ENCODE measurements at places on chromosomes 5 and 9. TPM values are rescaled to one million over a fixed set of nuclear protein-coding genes. Genes with fewer than 3 reads are reported as not detected.

HARS1 gene
- 91.7 TPM for total RNA-seq

GRXCR2 gene
- total RNA-seq = not detected

GHR gene
- total RNA-seq = not detected

CCDC107 gene
- 15.0 TPM for total RNA-seq

RAB3C gene
- total RNA-seq = not detected

MED7 gene
- total RNA-seq = 17.2 TPM

GRCh38 chr5:2298781-2299180, 416.1 kb upstream of the IRX4 start:
- no peak overlapping the region for H3K27ac ChIP-seq
- H3K4me1 ChIP-seq = no peaks in the 10 kb centered on the region
- no peak for DNase-seq
- no peaks in the 10 kb centered on the region for H3K36me3 ChIP-seq
- H3K27me3 ChIP-seq = no peaks in the 10 kb centered on the region
- H3K4me3 ChIP-seq = no peak overlapping the region

DNA sequence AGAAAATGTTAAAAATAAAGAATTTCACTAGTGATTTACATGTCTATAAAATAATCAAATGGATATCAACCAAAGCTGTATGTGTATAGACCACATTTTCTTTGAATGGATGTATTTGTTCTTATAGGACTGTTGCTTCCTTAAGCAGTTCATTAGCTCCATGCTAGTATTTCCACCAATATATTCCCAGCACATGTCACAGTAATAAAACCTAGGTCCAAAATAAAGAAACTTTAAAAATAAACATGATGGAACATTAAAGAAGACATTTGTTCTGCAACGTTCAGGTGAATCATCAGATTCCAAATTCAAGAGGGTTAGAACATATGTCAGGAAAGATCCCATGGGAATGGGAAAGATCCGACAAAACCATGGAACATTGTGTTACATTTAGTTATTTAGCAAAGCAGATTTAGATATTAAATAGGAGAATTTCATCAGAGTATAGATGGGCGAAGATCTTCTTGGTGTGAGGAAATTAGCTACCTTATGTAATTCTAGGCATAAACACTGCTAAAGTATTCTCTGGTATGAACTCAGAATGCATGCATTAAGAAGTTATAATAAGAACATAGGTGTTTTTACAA, 490.7 kb downstream of the CDH18 start:
- H3K36me3 ChIP-seq = no peaks in the 10 kb centered on the region
- no peak overlapping the region for H3K27ac ChIP-seq
- DNase-seq = no peak
- no peaks in the 10 kb centered on the region for H3K4me1 ChIP-seq

DNA sequence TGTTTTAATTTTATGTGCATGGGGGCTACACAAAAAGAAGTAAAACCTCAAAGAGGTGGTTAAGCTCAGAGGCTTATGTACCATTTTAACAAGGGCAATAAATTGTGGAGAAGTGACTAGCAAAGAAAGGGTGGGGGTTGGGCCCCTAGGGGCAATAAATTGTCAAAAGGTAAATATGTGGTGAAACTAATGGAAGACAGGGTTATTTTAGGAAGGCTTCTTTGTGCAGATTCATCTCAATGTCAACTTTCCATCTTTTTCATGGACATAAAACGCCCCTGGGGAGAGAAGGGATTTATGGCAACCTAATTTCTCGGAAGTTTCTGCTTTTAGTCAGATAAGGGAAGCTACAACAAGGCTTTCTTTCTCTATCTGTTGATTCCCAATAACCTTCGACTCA, 42.5 kb upstream of the GOLM1 start:
- H3K4me1 ChIP-seq = no peaks in the 10 kb centered on the region
- H3K36me3 ChIP-seq = no peaks in the 10 kb centered on the region
- no peak overlapping the region for H3K27ac ChIP-seq
- no peak for DNase-seq

DNA sequence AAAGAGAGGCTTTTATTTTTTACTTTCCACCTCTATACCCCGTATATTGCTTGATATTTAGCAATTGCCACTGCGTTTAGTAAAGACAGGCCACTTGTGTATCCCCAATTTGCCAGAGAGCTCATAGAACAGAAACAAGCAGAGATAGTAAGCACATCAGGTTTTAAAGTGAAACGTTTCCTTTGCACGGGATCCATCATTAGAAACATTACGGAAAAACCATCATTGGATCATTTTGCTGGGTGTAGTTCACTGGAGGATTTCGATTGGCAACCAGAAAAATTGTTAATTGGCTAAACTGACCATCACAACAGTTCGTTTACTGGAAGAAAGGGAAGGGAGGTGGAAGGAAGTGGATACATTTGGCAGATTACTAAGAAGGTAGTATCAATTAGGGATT, 149.4 kb upstream of the STK32A start:
- H3K4me3 ChIP-seq = no peak overlapping the region
- no peak overlapping the region for H3K27ac ChIP-seq
- no peak for DNase-seq
- no peaks in the 10 kb centered on the region for H3K36me3 ChIP-seq

GRCh38 chr9:22124263-22125011, 115.3 kb upstream of the CDKN2B start:
- no peak overlapping the region for H3K4me3 ChIP-seq
- H3K27me3 ChIP-seq = peaks cover 20% of the 10 kb centered on the region
- H3K4me1 ChIP-seq = no peaks in the 10 kb centered on the region
- H3K36me3 ChIP-seq = no peaks in the 10 kb centered on the region
- DNase-seq = no peak

DNA sequence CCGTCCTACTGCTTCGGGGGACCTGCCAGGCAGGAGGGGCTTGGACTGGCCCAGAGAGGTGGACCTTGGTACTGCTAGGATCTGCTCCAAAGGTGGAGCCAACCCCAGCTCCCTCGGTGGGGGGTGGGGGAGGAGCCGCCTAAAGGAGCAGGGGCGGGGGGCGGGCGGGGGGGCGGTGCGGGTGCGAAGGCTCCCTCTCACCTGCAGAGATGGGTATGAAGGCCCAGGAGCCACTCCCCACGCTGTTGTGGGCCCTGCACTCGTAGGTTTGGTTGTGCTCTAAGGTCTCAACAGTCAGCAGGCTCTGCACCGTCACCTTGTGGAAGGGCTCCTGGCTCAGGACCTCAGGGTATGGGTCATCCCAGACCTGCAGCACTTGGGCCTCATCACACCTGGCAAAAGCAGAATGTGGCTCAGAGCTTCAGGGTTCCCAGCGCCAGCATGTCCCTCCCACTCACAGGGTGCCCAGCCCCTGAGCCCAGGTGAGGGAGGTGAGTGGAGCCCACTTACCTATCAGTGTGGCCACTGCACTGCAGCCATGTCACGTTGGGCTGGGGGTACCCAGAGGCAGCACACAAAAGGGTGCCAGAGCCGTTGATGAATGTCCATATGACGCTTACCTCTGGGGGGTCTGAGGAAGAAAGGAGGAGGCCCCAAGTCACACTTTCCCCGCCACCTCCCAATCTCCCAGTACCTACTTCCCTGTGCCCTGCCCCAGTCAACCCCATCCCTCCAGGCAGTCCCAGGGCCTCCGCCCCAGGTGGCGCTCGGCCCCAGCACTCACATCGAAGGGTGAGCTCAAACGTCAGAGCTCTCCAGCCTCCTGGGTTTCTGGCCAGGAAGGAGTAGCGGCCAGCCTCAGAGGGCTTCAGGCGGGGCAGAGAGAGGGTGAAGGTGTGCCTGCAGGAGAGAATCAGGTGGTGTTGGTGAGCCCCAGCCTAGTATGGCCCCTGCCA, 16.4 kb downstream of the CSF1R start:
- no peak for DNase-seq
- no peak overlapping the region for H3K27ac ChIP-seq
- no peaks in the 10 kb centered on the region for H3K36me3 ChIP-seq

DNA sequence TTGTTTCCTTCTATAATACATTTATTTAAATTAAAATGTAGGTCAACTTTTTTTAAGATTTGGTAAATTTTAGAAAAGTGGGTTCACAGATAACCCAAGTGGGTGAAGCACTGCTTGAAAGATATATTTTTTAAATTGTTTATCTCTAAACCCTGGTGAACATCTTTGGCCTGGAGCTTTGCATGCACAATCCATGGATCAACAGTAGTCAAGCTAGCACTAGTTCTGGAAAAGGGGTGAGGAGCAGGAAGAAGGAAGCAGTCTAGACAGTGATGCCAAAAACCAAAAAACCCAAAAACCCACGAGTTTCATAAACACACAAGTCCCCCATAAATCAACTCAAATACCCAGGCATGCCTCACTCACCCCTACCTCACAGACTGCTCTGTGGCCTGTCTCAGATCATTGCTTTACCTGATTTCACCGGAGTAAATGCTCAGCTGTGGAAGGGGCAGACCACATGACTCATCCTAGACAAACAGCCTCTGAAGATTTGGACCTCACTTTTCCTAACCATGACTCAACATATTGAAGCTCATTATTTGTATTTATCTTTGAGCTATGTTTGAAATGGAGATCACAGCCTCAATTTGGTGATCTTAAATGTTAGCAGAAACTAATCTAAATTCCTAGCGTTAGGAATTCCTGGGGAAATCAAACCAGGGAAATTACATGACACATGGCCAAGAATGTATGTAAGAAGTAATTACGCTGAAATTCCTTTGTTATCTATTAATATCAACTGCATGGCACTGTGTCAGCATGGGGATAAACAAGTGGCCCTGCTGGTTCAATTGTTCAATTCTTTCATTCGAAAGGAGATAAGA, 149.6 kb downstream of the ZNF608 start:
- no peaks in the 10 kb centered on the region for H3K36me3 ChIP-seq
- peaks cover 4% of the 10 kb centered on the region for H3K27me3 ChIP-seq
- H3K4me1 ChIP-seq = no peaks in the 10 kb centered on the region

DNA sequence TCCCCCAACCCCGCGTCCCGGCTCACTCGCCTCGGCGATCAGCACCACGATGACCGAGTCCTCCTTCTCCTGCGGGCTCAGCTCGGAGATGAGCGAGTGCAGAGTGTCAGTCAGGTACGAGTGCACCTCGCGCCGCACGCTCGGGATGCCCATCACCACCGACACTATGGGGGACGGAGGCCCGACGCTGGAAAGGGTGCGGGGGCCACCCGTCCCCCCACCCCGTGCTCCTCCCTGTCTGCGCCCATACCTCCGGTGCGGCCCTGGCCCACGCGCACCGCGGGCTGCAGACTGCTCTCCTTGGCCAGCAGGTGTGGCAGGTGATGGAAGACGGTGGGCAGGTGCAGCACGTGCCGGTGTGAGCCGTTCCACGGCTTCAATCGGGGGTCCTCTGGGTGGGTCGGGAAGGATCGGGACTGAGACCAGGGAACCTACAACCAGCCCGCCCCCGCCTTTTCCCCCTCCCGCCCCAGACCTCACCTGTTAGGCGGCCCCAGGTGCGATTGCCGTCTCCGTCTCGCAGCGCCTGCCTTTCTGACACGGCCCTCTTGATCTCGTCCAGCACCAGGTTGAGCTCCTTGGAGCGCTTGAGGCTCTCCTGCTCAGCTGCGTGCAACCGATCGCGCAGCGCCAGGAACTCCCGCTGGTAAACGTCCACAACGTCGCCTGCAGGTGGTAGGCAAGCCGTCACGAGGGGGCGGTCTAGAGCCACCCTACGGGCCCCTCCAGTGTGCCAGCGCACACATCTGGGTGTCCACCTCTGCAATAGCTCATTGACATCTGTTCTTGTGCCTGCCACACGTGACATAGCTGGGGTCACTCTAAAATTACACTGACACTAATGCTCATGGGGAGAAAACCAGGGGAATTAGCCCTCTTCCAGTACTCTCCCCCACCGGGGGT, 5.1 kb downstream of the MGAT4B start:
- peaks cover 27% of the 10 kb centered on the region for H3K36me3 ChIP-seq
- no peaks in the 10 kb centered on the region for H3K27me3 ChIP-seq
- peak; percentile 90 for DNase-seq

DNA sequence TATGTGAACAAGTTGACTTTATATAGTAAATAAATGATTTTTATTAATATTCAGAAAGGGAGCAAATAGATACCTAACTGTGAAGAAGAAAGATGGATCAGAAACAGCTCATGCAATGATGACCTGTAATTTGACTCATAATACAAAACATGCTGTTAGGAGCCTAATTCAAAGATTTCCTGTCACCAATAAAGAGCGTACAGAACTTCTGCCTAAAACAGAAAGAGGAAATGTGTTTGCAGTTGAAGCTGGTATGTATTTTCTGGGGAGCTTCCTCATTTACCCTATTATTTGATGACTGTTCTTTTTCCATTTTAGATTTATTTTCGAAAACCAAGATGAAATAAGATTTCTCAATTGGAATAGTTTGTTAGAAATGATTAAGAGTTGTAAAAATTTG, 11.4 kb downstream of the YTHDC2 start:
- no peaks in the 10 kb centered on the region for H3K27me3 ChIP-seq
- no peak overlapping the region for H3K4me3 ChIP-seq

DNA sequence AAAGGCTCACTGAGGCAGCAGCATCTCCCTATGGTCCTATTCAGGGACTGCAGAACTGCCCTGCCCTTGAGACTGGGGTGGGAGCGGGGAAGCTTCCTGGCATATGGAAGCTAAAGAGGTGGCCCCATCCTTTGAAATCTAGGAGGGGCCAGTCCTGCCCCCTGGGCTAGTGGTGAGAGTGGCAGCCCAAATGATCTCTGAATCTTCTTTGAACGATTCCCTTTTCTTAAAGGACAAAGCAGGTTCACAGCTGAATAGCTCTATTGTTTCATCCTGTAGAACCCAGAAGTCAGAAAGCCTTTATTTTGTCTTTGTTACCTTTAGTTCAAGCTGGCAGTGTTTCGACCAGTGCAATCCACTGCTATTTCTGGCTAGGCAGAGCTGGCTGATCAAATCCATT, 741.9 kb downstream of the IRX1 start:
- no peaks in the 10 kb centered on the region for H3K36me3 ChIP-seq
- H3K4me3 ChIP-seq = no peak overlapping the region
- no peaks in the 10 kb centered on the region for H3K4me1 ChIP-seq
- no peak for DNase-seq
- H3K27me3 ChIP-seq = no peaks in the 10 kb centered on the region
- no peak overlapping the region for H3K27ac ChIP-seq

DNA sequence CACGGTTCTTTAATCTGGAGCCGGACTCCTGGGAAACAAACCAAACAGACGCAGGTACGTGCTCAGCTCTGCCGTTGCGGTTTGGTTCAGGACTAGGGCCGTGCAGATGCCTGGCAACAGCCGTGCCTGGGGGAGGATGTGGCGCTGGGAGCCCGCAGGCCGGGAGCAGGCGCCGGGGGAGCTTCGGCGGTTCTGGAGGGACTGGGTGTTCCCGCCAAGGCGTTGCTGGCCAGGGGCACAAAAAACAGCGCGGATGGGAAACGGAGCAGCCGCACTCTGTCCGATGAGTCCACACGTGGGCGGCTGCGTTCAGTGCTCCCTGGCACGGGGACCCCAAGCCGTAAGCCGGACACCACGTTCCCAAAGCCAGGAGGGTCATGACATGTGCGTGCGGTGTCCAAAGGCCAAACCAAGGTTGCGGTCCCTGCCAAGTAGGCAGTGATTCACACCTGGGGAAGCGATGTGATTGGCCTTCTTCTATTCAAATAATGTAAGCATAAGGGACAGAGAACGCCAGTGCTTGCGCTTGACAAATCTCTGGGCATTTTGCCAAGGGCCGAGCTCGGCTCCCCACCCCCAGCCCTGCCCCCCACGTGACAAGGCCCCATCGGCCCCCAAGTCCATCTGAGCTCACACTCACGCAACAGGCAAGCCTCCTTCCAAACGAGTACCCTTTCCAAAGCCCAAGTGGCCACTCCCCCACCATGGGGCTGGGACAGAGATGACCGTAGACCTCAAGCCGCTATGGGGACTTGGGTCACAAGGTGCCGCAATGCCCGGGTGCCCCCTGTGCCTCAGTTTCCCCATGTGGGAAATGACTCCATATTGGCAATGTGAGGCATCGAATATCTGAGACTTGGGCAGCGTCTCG, 49.7 kb upstream of the NKD2 start:
- no peaks in the 10 kb centered on the region for H3K36me3 ChIP-seq
- H3K4me3 ChIP-seq = no peak overlapping the region
- H3K4me1 ChIP-seq = peaks cover 28% of the 10 kb centered on the region

Data from activated CD4-positive, alpha-beta memory T cell treated with anti-CD3 and anti-CD28 coated beads for 36 hours (primary cell).